ENCODE measurements at places on chromosomes 6 and 20.
A peak's percentile ranks its signal among the peaks of the same experiment; 100 is the strongest.

DNA sequence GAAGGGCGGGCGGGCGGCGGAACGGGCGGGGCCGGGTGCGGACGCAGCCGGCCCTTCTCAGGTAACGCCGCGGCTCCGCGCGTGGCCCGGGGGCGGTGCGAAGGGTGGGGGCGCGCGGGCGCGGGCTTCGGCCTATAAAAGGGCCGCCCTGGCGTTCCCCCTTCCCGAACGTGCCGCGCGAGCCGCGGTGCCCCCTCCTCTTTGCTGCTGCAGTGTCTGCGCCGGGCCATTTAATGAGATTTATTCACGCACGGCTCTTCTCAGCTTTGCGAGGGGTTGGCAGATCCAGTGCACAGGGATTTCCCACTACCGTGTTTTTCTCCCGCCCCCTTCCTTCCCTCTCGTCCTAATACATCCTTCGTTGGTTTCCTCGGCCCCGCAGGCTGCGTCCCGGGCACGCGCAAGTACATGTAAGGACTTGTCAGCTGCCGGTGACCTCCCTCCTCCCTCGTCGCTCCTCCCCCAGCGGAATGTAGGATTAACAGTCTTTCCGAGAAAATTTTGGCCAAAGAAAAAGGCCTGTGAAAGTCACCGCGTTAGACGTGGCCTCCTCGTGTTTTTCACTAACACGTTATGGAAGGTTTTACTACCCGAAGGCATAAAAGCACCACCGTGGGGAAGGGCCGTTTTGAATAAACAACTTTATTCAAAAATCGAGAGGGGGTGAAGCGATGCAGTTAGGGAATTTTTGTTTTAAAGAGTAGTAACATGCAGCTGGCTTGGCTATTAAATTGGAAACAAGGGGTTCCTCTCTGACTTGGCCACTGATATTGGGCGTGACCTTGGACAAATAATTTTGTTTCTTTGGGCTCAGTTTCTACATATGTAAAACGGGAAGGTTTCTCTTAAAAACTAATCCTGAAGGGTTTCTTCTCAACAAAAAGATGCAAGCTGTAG is 966 bp upstream of the REV3L start:
- DNase-seq, result peak; percentile 67
- H3K27me3 ChIP-seq, result no peaks in the 10 kb centered on the region
- peaks cover 19% of the 10 kb centered on the region for H3K4me1 ChIP-seq
- peak overlapping the region; percentile 79 for H3K4me3 ChIP-seq

- H3K4me1 ChIP-seq, result no peaks in the 10 kb centered on the region
- no peak for DNase-seq
- no peaks in the 10 kb centered on the region for H3K27me3 ChIP-seq
- H3K36me3 ChIP-seq, result no peaks in the 10 kb centered on the region
- H3K27ac ChIP-seq, result no peak overlapping the region
- H3K4me3 ChIP-seq, result no peak overlapping the region
These were observed 43.7 kb upstream of the VSX1 start for GRCh38 chr20:25125636-25126035.

DNA sequence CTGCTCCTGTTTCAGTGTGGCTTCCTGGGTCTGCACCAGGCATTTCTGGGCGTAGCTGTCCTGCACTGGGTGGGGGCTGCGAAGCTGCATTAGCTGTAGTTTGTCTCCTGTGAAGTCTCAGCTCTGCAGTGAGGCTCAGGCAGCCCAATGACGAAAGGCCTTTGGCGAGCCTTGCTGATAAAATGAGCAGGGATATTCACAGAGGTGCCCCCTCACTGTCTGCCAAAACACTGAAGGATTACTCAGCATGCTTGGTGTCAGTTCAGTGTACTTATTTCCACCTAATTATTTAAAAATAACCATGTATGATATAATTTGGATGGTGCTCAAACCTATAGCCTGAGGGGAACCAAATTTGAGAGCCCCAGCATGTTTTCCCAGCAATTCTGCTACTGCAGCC is 73.5 kb downstream of the ECT2L start:
- H3K4me3 ChIP-seq, result no peak overlapping the region
- H3K4me1 ChIP-seq, result peaks cover 5% of the 10 kb centered on the region
- peak overlapping the region; percentile 15 for H3K27ac ChIP-seq
- H3K27me3 ChIP-seq, result no peaks in the 10 kb centered on the region
- no peaks in the 10 kb centered on the region for H3K36me3 ChIP-seq

GRCh38 chr6:38154731-38155130 is 335.2 kb downstream of the ZFAND3 start:
- no peak overlapping the region for H3K4me3 ChIP-seq
- H3K4me1 ChIP-seq, result no peaks in the 10 kb centered on the region
- no peak overlapping the region for H3K27ac ChIP-seq
- peaks cover 42% of the 10 kb centered on the region for H3K36me3 ChIP-seq
- no peaks in the 10 kb centered on the region for H3K27me3 ChIP-seq
- no peak for DNase-seq

GRCh38 chr6:48766349-48766748 is 655.4 kb upstream of the PTCHD4 start:
- H3K27ac ChIP-seq, result peak overlapping the region; percentile 66
- no peak overlapping the region for H3K4me3 ChIP-seq
- H3K4me1 ChIP-seq, result peaks cover 4% of the 10 kb centered on the region

GRCh38 chr6:130183271-130184222 is 39.2 kb downstream of the SAMD3 start:
- no peaks in the 10 kb centered on the region for H3K27me3 ChIP-seq
- no peak overlapping the region for H3K4me3 ChIP-seq
- no peak overlapping the region for H3K27ac ChIP-seq
- H3K4me1 ChIP-seq, result no peaks in the 10 kb centered on the region
- no peak for DNase-seq

DNA sequence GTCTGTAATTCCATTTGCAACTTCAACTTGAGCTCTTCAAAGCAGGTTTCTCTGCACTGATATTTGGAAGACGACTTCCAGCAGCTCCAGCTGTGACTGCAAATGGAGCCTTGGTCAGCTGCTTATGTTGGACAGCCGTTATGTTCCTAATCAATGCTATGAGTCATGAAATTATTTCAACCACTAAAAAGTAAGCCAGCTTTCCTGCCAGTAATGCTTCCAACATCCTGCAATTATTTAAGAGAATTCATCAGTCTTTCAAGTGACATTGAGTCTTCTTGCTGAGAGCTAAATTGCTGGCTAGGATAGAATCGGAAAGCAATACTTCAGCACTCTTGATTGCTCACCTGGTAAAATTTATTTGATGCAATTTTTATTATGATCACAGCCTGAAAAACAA is 375.7 kb downstream of the MMUT start:
- H3K36me3 ChIP-seq, result no peaks in the 10 kb centered on the region
- H3K27ac ChIP-seq, result no peak overlapping the region
